ENCODE measurements at places on chromosomes 4 and X.

GRCh38 chrX:1545776-1546408 is 8.9 kb upstream of the P2RY8 start:
- no peak for DNase-seq

DNA sequence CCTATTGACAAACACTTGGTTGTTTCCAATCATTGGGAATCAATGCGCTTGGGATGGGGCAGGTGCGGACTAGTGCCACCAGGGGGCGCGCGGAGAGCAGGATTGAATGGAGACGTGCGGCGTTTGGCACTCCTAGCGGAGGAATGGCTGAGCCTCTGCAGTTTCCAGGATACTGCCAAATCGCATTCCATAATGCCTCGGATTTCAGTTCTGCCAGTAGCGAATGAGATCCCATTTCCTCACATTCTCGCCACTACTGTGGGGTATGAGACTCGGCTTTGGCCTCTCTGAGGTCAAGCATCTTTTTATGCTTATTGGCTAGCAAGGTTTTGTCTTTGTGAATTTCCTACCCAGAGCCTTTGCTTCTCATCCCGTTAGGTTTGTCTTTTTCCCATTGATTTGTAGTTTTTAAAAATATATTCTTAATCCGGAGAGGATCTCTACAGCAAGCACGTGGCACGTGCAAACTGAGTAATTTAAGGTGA is 28.7 kb downstream of the CLDN34 start:
- DNase-seq, result peak; percentile 85

- no peak for DNase-seq
Measured at GRCh38 chr4:15884666-15885065, 53.9 kb downstream of the FGFBP1 start.

GRCh38 chr4:41611881-41612871 is 74.2 kb downstream of the LIMCH1 start:
- DNase-seq, result peak; percentile 3

GRCh38 chr4:53306729-53307128 is 59.1 kb downstream of the SCFD2 start:
- DNase-seq, result no peak

GRCh38 chrX:44042751-44043150 is 69.6 kb upstream of the NDP start:
- no peak for DNase-seq

- no peak for DNase-seq
Measured at GRCh38 chrX:9728261-9728660, 37.4 kb downstream of the GPR143 start.

DNA sequence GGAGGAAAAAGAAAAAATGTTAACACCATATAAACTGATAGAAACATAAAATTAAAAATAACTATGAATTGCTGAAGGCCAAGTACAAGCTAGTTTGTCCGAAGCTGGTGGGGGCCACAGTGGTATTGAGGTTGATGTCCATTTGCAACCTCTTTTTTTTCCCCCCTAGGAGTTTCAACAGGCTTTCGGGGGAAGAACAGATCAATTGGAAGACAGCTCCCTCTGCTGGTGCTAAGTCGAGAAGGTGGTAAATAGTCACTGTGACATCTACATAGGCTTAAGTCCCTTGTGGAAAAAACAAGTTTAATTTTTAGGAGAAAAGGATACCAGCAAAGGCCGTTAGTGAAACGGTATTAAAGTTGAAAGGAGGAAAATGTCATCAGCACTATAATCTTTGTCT is 115.7 kb upstream of the ZXDA start:
- peak; percentile 64 for DNase-seq

DNA sequence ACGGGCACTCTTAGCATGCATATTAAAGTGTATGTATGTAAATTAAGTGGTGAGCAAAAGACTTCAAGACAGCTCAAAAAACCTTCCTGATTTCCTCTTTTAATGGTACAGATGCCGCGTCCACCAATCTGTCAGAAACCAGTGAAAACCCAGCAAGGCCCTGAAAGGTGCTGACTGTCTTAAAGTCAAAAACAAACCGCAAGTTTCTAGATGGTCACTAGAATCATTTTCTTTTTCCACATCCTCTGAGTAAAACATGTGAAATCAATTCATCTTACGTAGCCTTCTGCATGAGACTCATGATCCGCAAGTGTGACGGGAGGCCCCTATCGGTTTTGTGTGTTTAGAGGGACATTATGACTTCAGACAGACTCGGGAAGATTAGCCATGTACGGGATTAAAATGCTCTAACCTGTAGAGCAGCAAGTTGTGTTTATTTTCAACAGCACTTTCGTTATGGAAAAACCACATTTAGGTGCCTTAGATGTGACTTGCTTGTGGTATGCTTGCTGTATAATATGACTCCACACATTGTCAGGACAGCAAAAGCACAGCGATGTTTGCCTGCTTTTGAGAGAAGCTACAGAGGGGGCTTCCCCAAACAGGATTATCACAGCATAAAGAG is 88.2 kb upstream of the STS start:
- DNase-seq, result no peak

- DNase-seq, result no peak
Measured at GRCh38 chr4:84479663-84480062, 19.4 kb downstream of the NKX6-1 start.

DNA sequence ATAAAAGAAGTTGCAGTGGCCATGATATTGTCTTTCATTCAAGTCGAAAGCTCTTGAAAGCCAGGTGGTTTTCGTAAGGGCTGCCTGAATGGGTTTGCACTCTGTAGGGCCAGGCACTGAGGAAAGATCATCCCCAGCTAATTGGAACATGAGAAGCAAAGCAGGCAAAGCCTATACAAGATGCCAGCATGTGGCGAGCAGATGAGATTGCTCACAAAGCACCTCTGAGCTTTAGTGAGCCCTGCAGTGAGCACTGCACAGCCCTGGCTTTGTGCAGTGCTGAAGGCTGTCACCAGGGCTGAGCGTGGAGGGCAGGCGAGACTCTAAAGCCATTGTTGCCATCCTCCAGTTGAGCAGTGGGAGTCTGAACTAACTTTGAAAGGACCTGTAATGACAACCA is 53.8 kb downstream of the HADH start:
- peak; percentile 28 for DNase-seq

DNA sequence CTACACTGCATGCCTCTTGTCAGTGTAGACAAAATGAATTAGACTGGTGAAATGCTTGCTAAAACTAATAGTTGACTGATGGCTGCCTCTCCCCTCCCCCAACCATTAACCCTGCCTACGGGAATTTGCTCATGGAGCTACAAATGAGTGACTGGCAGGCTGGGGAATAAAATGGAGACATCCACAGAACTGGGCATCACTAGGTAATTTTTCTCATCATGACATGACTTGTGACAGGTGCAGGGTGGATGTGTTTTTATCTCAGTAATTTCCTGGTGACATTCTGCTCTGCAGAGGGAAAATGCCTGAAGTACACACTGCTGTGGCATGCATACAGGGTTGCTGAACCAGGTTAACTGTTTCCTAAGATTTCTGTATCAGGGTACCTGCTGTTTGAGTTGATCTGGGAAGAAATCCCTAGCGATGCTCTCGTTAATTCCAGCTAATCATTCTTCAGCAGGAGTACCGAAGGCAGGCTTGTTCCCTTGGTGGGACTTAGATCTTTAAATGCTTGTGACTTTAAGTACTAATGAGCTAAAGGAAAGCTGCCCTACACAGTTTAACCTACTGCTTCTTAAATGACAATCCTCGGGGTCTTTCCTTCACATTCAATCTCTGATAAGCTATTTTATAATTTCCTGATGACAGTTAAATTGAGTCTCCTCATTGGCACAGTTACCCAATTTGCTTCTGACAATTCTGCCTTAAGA is 376.3 kb upstream of the LCORL start:
- DNase-seq, result peak; percentile 26

- no peak for DNase-seq
Measured at GRCh38 chr4:25330335-25330734, 17.8 kb downstream of the ZCCHC4 start.

DNA sequence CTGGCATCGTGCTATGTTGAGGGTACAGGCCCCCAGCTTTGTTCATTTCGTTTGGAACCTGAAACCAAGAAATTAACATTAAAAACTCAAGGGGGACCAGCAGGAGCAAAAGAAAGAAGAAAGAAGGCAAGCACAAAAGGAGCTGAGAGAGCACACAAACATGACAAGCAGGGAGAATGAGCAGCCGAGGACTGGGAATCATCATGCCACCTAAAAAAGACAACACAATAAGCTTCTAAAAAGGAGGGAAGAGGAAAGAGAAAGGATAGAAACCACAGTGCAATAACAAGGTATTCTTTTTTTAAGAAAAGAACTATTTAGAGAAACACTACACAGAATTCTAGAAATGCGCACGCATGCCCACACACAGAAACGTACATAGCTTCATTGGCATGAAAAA is 103.2 kb upstream of the FAM9B start:
- DNase-seq, result no peak

- no peak for DNase-seq
Measured at GRCh38 chr4:129543299-129543698, 447.3 kb downstream of the C4orf33 start.

GRCh38 chr4:176358083-176358469 is 38.3 kb downstream of the SPCS3 start:
- no peak for DNase-seq

DNA sequence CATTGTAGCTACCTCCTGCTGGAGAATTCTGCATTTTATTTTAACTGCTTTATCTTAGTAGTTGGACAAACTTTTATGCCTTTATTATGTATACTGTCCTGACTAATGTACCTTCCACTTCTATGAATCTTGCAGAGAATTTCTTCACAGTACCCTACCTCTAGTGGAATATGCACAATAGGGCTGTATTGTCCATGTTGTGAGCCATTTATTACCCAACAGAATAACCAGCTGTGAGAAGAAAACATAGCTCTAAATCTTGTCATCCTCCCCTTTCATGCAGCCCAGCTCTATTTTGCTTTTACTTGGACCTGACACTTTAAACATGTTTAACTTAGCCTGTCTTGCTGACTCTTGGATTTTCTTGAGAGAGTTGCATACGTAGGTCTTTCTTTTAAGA is 56.2 kb downstream of the MCUB start:
- DNase-seq, result no peak

- no peak for DNase-seq
Measured at GRCh38 chr4:68076194-68076593, 53.5 kb downstream of the TMPRSS11F start.

GRCh38 chr4:3424522-3425095 is 17.2 kb upstream of the HGFAC start:
- no peak for DNase-seq

GRCh38 chr4:6658597-6659075 is 18.2 kb downstream of the MRFAP1 start:
- DNase-seq, result no peak

DNA sequence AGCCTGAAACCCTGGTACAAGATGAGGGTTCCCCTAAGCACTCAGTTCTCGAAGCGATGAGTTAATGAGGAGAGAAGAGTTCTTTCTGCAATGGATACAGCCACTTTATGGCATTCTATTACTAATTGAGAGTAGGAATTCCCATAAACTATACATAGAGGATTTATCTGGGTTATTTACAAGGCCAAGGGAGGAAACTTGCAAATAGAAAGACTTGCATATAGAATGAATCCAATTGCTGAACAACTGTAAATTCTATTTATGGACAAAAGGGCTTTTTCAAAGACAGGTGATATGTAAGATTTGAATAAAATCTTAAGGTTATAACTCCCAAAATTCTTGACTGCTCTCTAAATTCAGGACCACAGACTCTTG is 182.2 kb downstream of the PPARGC1A start:
- DNase-seq, result no peak

- no peak for DNase-seq
Measured at GRCh38 chr4:122687531-122688061, 44.9 kb upstream of the BBS12 start.

- DNase-seq, result no peak
Measured at GRCh38 chr4:124631760-124632159, 80.8 kb downstream of the ANKRD50 start.

GRCh38 chr4:182194091-182194824 is 48.9 kb upstream of the TENM3 start:
- DNase-seq, result no peak

DNA sequence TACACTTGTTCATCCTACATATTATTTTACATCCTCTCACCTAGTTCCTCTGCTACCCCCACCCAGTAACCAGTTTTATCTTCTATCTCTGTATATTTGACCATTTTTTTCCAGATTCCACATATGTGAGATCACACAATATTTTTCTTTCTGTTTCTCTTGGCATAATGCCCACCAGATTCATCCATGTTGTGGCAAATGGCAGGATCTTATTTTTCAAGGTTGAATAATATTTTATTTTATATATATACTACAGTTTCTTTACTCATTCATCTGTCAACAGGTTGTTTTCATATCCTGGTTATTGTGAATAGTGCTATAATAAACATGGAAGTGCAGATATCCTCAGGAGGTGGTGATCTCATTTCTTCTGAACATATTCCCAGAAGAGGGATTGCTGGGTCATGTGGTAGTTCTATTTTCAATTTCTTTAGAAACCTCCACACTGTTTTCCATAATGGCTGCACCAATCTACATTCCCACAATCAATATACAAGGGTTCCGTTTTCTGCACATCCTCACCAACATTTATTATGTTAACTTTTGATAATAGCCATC is 48.2 kb downstream of the THAP9 start:
- no peak for DNase-seq

- DNase-seq, result peak; percentile 61
Measured at GRCh38 chr4:15001248-15001868, 923 bp upstream of the CPEB2 start.

DNA sequence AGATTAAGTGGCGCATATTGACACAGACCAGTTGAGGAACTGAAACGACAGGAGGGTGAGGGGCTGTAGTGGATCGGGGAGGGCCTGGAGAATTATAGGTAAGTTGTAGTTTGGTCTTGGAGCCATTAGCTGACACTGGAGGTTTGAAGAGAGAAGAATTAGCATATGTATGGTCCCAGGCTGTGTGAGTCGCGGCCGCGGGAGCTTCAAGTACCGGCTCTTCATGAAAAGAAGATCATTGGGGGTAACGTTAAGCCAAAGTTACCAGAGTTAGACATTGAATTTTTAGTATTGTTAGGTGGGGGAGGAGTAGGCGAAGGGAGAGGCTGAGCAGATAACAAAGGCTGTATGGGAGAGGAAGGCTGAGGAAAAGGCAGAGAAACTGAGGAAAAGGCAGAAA is 56.5 kb downstream of the ZNF674 start:
- no peak for DNase-seq

GRCh38 chr4:66225539-66225938 is 555.2 kb upstream of the EPHA5 start:
- no peak for DNase-seq

DNA sequence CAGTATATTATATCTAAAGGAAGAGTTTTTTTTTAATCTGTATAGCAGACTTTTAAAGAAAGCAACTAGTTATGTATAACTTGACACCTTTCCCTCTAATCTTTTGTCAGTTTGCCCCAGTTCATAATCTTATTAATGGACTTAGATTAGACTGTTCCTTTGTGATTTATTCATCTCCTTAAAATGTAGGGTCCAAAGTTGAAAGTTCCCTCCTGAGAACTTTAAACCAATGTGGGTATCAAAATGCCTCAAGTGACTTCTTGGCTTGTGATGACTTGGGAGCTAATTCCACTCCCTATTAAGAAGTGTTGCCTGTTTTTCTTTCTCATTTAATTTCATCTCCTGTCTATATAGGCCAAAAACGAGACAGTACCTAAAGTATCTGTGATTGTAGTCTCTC is 6.3 kb upstream of the SDAD1 start:
- peak; percentile 44 for DNase-seq

GRCh38 chr4:176043838-176044588 is 21.6 kb upstream of the WDR17 start:
- no peak for DNase-seq
